ENCODE measurements at places on chromosomes 2 and 18. TPM values are rescaled to one million over a fixed set of nuclear protein-coding genes. Genes with fewer than 3 reads are reported as not detected.

PLA2R1 gene
- total RNA-seq = 5.6 TPM

POTEI gene
- not detected for total RNA-seq

CAMKMT gene
- 7.9 TPM for total RNA-seq

KCNG2 gene
- total RNA-seq = 0.08 TPM

ZSWIM2 gene
- 0.16 TPM for total RNA-seq

CRACDL gene
- 0.11 TPM for total RNA-seq

ORC4 gene
- total RNA-seq = 81.1 TPM

COL3A1 gene
- total RNA-seq = 1,575 TPM

TMEFF2 gene
- total RNA-seq = 6.5 TPM

SIX3 gene
- not detected for total RNA-seq

DSC1 gene
- total RNA-seq = not detected

CUL3 gene
- 86.4 TPM for total RNA-seq

ANKMY1 gene
- 5.4 TPM for total RNA-seq

TUBA3E gene
- total RNA-seq = not detected

ARHGAP25 gene
- total RNA-seq = not detected

CYP27A1 gene
- total RNA-seq = 16.5 TPM

ING5 gene
- 18.7 TPM for total RNA-seq

IL1RL1 gene
- not detected for total RNA-seq

ATOH8 gene
- total RNA-seq = 8.3 TPM

GAREM1 gene
- total RNA-seq = 7.7 TPM

SMYD1 gene
- total RNA-seq = 227 TPM

TNS1 gene
- 106 TPM for total RNA-seq

MLPH gene
- 51.0 TPM for total RNA-seq

VWA3B gene
- not detected for total RNA-seq

All from myocyte (in vitro differentiated cells).